ENCODE measurements at places on chromosomes 12 and 14.

DNA sequence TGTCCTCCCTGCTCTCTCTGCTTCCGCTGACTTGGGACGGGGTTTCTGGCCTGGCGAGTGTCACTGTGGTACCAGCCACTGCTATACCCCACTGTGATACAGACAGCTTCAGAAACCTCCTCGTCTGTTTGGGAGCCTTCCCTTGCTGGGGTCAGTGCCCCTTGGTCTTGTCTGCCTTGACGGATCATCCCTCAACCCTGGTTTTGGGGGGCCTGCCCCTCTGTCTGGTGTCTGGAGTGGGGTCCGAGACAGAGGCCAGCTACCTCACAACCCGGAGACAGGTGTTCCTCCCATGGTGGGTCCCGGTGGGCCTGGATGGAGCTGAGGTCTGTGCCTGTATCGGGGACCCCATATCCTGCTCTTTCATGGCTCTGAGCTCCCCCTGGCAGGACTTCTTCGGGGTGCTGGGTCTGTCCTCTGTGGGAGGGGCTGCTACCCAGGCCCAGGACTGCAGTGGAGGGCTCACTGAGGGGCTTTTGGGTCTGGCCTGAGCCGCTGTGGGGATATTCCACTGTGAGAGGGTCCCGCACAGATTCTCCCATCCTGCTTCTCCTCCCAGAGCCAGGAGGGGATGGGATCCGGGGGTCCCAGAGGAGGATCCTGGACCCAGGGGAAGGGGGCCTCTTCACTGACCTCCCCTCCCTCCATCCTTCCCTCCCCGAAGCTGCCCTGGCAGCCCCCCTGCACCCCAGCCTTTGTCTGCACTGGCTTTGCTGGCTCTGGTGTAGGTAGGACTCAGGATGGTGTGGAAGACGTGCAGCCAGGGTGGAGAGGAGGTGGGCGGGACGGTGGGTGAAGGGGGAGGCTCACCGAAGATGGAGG lies 365.5 kb downstream of the TMEM121 start:
- ATAC-seq = no peak

GRCh38 chr12:108214486-108214885 lies 85.4 kb downstream of the WSCD2 start:
- no peak for ATAC-seq

- ATAC-seq = no peak
These were observed 61.3 kb upstream of the RESF1 start for GRCh38 chr12:31897781-31898503.

DNA sequence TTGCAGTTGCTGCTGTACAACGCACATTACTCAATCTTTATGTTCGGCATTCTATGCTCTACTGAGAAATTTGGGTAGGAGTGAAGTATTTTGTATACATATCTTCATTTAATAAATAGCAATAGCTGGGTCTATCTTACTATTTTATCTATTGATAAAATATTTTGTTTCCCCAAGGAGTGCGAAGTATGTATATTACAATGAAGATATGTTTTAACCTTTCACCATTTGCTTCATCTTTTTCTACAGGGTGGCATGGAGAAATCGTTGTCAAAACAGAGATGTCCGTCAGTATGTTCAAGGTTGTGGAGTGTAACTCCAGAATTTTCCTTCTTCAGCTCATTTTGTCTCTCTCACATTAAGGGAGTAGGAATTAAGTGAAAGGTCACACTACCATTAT lies 4.7 kb downstream of the LYZ start:
- ATAC-seq = no peak

GRCh38 chr12:118190266-118190665 lies 54.3 kb downstream of the PEBP1 start:
- ATAC-seq = peak; percentile 37

- ATAC-seq = no peak
These were observed 218.6 kb upstream of the SYT1 start for GRCh38 chr12:78645956-78646355.

DNA sequence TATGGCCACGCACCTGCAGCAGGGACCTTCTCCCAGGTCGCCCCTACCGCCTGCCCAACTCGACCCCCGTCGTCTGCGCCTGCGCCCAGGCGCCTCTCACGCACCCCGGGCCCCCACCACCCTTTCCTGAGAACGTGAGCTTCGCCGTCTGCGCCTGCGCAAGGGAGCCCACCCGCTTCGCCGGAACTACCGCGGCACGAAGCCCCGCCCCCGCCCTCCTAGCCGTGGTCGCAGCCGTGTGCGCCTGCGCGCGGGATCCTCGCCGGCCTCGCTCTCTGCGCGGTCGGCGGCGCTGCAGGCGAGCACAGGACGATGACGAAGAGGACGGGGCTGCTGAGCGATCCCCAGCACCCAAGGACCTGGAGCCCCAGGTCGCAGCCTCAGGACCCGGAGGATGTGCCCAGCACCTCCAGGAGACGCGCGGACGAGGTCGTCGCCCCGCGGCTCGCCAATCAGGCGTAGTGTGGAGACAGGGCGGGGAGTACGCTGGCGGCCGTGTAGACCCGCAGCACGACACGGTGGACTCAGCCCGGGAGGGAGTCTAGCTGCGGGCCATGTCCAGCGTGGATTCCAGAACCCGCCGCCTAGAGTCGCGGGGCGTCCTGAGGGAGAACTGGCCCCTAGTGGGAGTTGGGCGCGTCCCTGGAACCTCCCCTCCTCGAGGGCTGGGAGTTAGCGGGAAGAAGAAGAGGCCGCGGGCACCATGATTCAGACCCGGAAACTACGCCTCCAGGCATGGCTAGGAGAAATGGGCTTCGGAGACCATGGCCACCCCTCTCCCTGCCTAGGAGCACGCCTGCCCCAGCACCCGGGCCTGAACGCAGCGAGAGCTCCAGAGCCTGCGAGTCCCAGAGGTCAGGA lies 1120.8 kb upstream of the TMEM132C start:
- peak; percentile 90 for ATAC-seq

GRCh38 chr14:104221636-104222369 lies 83.4 kb downstream of the KIF26A start:
- ATAC-seq = no peak

DNA sequence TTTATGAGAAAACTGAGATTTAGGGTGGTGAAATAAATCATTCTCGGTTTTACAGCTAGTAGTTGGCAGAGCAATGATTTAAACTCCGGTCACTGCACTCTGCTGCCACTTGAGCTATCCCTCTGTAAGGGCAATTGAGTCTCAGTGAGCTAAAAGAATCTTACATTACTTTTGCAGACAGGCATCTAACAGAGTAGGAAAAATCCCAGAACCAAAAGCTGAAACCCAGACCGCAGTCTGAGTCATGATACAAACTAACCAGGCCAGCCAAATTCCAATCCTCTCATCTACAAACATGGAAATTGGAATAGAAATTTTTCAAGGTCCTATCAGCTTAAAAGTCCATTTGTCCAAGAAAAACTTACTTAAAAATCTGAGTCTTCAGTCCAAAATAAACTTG lies 73.7 kb downstream of the ANKS1B start:
- ATAC-seq = peak; percentile 91

DNA sequence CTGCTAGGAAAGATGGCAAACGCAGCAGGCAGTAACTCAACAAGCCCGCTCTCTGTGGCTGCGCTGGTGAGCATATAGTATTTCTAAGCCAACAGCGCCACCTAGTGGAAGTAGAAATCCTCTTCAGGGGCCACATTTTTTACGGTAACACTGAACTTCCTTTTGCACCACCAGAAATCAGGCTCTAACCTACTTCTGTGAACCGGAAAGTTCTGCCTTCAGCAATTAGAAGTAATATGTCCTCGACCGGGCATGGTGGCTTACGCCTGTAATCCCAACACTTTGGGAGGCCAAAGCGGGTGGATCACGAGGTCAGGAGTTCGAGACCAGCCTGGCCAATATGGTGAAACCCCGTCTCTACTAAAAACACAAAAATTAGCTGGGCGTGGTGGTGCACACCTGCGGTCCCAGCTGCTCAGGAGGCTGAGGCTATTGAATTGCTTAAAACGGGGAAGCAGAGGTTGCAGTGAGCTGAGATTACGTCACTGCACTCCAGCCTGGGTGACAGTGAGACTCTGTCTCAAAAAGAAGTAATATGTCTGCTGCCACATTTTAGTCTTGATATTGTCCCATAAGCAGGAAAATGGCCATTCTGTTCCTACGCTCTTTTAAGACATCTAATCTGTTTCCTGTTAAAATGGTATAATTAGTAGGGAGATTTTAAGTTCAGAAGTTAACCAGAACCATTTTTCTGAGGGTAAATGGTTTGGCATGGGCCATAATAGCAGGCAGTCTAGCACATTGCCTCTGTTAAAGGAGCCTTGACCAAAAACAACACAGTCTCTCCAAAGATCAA lies 26.8 kb downstream of the APOBEC1 start:
- ATAC-seq = peak; percentile 93

DNA sequence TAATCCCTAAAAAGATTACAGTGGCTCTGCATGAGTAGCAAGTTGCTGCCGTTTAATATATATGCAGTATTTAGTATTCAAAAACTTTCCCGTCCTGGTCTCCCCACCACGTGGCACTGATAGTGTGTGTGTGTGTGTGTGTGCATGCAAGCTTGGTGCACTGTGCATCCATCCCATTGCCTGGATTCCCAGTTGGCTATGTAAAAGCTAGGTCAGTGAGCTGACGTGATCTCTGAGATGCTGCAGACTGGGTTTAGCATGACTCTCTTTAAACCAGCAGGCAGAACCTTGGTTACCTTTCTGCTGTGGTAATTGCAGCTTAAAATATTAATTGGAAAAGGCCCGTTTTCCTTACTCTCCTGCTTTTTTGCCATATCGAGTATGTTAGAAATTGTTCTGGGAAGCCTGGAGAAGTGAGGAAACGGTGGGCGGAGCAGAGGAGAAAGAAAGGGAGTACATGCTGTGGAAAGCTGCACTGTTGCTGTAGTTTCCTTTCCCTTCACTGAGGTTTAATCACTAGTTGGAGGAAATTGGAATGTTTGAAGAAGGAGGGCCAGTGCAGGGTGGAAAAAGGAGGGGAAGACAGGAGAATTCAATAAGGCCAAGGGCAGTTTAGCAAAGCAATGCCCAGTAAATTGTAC lies 4.0 kb upstream of the CNTN1 start:
- ATAC-seq = no peak

GRCh38 chr12:21613931-21614330 lies 9.3 kb upstream of the GYS2 start:
- no peak for ATAC-seq

DNA sequence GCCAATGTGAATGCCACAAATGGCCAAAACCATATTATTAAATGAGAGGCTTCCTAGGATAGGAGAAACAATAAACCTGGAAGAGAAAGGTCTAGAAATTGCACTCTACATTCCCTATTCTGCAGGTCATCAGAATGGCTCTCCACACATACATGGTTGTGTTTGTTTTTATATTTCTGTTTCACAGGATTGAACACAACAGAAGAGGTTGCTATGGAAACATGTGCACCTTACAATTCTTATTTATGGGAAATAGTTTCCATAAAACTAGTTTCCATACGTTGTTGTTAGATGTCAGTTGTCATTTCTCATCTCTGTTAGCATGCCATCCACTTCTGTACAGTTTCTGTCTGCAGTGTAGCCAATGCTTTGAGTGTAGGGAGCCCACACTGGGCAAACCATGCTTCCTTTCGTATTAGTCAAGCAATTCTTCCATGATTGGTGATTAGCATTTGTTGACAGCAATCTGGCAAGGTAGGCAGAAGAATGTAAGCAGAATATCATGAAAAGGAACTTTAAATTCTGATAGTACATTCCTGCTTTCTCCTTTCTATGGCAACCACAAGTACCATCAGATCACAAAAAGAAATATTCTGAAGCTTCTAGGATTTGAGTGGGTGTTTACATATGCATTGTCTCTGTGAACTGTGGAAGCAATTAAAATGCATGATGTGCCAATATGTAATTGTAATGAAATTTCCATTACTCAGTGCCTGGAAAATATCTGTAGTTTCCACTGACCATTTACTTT lies 141.6 kb upstream of the AVPR1A start:
- no peak for ATAC-seq

DNA sequence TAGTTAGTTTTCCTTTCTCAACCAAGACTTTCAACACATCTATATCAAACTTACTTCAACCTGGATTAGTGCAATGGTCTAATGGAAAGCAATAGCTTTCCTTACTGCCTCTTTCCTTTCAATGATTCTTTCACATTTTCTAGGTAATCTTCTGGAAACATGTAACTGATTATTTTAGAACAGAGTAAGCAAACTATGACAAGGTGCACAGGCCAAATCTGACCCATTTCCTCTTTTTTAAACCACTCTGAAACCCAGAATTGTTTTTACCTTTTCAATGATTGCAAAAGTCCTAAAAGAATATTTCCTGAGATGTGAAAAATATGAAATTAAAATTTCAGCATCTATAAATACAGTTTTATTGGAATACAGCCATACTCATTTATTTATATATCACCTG lies 81.6 kb upstream of the TMTC2 start:
- ATAC-seq = no peak
